ENCODE measurements at places on chromosomes 4 and X.

GRCh38 chr4:38489924-38490639, 173.9 kb upstream of the KLF3 start:
- peak; percentile 27 for DNase-seq

- no peak for DNase-seq
Observed at GRCh38 chr4:76987153-76987591, 37.6 kb downstream of the SEPTIN11 start.

DNA sequence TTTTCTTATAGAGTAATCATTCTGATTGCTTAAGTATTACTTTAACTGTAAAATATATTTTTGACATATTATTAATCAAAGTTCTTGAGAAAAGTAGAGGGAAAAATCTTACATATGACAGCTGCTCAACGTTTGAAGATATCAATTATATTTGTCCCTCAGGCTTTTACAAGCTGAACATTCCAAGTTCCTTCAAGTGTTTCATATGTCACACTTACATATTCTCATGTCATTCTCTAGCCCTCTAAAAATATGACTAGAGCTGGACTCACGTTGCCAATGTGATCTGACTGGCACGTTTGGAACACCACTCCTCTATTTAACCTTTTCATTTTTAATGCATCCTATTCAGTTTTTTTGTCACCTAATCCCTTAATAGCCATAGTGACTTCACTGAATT, 492.9 kb downstream of the PCDH18 start:
- DNase-seq = no peak

DNA sequence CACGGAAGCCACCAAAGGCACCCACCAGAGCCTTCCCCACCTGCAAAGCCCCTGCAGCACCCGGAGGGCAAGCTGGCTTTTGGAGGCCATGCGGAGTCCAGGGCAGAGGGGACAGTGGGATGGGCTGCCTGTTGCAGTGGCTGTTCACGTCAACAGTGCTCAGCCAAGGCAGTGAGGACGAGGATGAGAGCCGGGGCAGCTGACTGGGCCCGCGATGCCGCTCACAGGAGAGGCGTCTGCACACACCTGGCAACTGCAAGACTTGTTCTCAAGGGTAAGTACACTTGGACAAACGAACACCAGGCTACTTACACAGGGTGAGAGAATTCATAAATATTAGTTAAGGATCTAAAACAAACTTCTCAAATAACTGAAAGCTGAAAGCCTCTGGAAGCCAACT, 19.6 kb downstream of the FGFR3 start:
- DNase-seq = no peak

DNA sequence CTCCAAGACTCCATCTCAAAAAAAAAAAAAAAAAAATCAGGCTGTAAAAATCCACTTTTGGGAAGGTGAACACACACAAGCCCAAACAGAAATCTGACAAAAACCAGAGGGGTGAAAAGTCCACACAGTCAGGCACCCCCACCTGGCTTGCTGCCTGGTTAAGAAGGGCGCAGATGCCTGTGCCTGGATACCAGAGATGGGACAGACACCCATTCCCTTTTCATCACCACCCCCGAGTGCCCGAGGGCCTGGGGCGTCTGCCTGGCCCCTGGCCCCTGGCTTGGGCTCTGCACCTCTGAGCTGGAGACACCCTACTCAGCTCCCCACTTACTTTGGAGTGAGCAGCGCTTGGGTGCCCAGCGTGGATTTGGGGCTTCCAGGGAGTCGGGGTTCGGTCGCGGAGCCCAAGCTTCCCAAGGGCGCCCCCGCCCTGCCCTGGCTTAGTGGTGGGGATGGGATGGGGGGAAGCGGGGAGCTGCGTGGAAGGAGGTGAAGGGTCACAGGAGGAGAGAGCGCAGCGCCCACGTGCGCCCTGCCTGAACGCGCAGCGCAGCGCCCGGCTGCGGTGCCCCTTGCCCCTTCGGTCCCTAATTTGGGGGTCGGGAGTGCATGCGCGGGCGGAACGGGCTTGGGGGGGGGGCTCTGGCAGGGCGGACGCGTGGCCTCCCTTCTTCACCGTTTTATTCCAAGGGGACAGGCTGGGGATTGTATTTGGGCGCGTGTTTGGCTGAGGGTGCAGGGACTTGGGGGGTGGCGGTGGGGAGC, 11.3 kb downstream of the SHOX start:
- no peak for DNase-seq

DNA sequence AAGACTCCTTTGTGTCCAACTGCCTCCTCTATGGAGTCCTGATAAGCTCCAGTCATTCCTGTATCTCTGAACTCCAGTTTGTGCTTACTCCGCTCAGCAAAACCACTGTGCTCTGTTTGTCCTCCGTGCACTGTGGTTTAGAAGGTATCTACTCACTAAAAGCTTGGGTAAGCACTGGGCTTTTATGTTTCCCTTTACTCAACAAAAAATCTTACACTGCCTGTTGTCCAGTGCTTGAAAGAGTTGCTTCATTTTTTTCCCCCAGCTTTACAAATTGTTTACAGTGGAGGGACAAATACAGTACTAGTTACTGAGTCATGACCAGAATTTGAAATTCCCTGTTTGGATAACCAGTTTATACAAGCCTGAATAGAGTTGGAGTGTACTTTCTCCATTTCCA, 545.3 kb upstream of the FAT1 start:
- no peak for DNase-seq

- no peak for DNase-seq
Observed at GRCh38 chrX:10310511-10310910, 153.7 kb downstream of the CLCN4 start.

DNA sequence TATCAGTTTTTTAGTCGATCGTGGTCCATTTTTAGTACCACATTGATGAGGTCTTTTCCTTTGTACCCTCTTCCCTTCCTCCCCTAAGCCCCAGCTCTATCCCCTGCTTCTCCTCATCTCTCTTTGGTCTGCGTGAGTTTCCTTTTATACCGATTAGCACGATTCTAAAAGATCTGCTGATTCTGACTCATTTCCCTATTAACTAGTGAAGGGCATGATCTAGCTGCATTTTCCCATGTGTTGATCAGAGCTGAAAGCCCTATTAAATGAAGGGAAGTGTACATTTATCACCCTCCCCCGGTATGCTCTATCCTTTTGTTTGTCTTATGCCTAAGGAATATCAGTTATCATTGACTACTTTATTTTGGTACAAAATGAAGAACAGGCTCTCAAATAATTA, 181.7 kb upstream of the NPY2R start:
- DNase-seq = no peak

GRCh38 chr4:87649980-87650379, at the start of gene DMP1:
Gene DMP1, plus strand, starts transcription at chr4:87650280. Its CDS starts 6,213 bp downstream, at chr4:87656493.
- no peak for DNase-seq

GRCh38 chr4:3148926-3149325, 74.4 kb downstream of the HTT start:
- DNase-seq = no peak

- DNase-seq = no peak
Observed at GRCh38 chr4:109111031-109111430, 191.4 kb downstream of the COL25A1 start.

- no peak for DNase-seq
Observed at GRCh38 chrX:67543818-67544217, at the start of gene AR. Gene AR, plus strand, starts transcription at chrX:67544021. Its CDS starts 1,126 bp downstream, at chrX:67545147.

DNA sequence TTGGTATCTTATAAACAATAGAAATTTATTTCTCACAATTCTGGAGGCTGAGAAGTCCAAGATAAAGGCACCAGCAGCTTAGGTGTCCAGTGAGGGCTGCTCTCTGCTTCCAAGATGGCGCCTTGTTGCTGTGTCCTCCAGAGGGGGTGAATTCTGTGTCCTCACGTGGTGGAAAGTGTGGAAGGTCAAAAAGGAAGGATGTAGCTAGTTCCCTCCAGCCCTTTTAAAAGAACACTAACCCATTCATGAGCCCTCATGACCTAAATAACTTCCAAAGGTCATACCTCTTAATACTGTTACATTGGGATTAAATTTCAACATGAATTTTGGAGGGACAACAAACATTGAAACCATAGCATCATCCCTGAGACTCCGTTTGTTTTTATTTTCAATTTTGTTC, 48.8 kb downstream of the ZNF81 start:
- DNase-seq = no peak

DNA sequence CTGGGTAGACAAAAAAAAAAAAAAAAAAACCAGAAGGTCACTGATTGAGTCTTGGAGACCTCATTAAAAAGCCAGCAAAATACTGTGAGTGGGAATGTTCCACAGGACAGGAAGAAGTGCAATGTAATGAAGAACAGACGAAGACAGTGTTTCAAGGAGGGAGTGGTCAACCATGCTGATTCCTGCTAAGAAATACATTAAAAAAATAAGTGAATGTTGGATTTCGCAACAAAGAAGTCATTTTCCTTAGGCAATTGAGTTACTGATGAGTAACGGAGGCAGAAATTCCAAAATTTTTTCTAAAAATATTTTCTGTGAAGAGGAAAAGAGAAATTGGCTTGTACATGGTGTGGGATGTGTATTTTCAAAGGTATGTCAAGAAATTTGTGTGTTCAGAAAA, 94.3 kb upstream of the FAM47B start:
- no peak for DNase-seq

- no peak for DNase-seq
Observed at GRCh38 chrX:25018682-25019081, 2.9 kb upstream of the ARX start.

DNA sequence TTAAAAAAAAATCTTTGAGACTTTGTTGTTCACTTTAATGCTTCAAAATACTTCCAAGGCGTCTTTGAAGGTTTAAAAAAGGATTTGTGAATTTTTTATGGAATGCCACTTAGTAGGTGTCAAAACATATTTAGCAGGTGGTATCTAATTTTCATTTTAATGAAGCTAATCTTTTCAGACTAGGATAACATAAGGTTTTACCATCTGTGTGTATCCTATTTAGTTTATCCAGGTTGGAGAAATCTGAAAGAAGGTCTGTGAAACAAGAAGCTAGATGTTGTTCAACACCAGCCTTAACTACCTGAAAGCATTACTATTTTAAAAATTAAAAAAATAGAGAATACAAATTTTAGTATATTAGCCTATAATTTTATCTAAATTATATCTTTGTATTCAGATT, 193.4 kb downstream of the GRID2 start:
- no peak for DNase-seq

GRCh38 chr4:171622729-171623128, 190.5 kb upstream of the GALNTL6 start:
- no peak for DNase-seq

Measured in activated naive CD4-positive, alpha-beta T cell treated with anti-CD3 and anti-CD28 coated beads, Interleukin-2, amount 10 ng/mL, durations not matched to agents 7 days and 5 days (primary cell).